ENCODE measurements at places on chromosomes 5 and 9.

GRCh38 chr9:135324329-135324728 is 155.3 kb upstream of the PPP1R26 start:
- no peak for DNase-seq

DNA sequence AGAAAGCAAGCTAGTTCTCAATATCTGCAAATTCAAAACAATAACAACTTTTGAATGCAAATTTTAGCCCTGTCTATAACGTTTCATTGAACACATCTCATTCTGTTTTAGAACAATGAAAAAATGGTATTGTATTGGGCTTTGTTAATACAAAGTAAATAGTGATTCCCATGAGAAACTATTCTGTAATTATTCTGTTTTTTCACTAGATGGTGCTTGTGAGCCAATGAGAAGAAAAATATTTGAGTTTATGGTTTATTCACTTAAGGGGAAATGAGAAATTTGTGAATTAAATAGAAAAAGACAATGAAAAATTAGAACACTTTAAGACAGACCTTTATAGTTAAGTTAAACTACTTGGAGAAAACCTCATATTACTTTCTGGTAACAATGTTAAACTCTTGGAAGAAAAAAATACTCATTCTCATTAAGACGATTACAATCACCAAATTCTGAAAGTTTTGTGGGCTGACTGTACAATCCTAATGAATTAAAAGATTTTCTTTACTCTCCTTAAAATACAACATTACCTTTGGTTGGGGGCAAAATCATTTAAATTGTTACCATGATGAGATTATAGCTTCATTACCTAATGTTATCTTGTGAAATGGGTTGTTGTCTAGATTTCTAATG is 127.0 kb downstream of the NNT start:
- DNase-seq: no peak

DNA sequence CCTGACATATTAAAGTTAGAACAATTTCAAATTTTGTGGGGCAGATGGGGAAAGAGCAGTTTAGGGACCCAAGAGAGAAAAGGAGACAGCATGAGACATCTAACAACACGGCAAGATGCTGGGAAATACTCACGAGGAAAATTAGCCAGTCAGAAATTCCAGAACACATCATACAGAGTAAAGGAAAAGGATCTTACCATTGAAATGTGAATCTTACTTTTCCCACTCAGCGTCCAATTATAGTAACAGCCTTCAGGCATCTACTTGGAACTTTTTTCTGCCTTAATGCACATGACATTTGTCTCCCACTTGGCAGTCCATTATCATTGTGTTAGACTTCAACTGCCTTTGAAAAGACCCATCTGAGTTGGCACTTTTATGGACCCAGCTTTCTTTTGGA is 189.7 kb upstream of the SLC27A6 start:
- DNase-seq: no peak

DNA sequence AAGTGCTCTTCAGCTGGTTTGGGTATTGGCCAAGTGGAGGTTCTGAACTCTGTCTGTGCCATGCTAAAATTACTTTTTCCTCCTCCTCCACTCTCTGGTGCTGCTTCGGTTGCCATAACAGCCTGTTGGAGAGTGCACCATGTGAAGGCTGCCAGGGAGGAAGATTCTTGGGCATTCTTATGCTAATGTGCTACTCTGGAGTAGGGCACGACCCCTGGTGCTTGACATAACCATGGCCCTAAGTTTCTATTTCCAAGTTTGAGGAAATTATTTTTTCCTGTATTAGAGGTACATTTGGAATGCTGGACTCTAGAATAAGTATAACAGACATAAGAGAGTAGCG is 111.6 kb downstream of the ARHGAP26 start:
- DNase-seq: no peak

GRCh38 chr5:11719888-11720481 is 184.3 kb downstream of the CTNND2 start:
- DNase-seq: no peak

DNA sequence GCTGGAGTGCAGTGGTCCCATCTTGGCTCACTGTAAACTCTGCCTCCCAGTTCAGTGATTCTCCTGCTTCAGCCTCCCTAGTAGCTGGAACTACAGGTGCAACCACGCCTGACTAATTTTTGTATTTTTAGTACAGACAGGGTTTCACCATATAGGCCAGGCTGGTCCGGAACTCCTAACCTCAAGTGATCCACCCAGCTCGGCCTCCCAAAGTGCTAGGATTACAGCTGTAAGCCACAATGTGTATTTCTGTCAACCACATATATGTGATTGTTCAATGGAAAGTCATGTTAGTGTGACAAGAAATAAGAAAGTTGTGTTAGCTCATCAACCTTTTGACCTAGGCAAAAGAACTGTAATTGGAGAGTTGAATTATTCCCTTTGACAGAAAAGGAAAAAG is 677.1 kb upstream of the CHD1 start:
- no peak for DNase-seq

GRCh38 chr9:89822996-89823395 is 218.2 kb downstream of the GADD45G start:
- no peak for DNase-seq

GRCh38 chr5:62317810-62318209 is 11.8 kb downstream of the KIF2A start:
- no peak for DNase-seq

DNA sequence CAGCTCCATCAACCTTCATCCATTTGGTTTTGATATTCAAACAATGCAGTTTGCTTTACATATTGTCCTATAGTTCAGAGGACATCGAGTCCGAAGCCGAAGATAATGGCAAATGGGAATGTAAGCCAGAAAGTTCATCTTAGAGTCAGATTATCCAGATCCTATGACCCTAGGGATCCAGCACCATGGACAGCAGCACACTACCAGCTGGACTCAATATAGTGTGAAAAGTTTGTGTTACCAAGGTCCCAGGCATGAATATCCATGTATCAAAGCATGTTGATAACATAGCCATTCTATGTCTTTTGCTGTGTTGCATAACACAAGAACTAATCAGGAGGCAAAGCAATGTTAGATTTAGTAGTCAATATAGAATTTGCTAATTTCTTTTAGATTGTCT is 46.3 kb downstream of the FSTL4 start:
- no peak for DNase-seq

- no peak for DNase-seq
These were observed 31.4 kb downstream of the SLC12A7 start for GRCh38 chr5:1080432-1080831.

- DNase-seq: no peak
These were observed 10.6 kb upstream of the DPYSL3 start for GRCh38 chr5:147520450-147520849.

GRCh38 chr5:135628771-135629563 is 50.2 kb upstream of the CXCL14 start:
- DNase-seq: no peak

- DNase-seq: no peak
These were observed 419.0 kb upstream of the DAB2 start for GRCh38 chr5:39843767-39844166.

- DNase-seq: no peak
These were observed 46.6 kb downstream of the EXD3 start for GRCh38 chr9:137376386-137376785.

DNA sequence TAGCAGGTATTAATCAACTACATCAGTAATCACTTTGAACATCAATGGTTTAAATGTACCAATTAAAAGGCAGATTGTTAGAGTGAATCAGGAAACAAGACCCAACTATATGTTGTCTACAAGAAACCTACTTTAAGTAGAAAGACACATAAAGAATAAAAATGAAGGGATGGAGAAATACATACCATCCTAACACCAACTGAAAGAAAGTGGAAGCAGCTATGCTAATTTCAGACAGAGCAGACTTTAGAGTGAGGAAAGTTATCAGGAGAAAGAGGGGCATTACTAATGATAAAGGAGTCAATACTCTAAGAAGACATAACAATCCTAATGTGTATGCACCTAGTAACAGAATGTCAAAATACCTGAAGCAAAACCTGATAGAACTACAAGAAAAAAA is 125.8 kb downstream of the NR6A1 start:
- DNase-seq: no peak

DNA sequence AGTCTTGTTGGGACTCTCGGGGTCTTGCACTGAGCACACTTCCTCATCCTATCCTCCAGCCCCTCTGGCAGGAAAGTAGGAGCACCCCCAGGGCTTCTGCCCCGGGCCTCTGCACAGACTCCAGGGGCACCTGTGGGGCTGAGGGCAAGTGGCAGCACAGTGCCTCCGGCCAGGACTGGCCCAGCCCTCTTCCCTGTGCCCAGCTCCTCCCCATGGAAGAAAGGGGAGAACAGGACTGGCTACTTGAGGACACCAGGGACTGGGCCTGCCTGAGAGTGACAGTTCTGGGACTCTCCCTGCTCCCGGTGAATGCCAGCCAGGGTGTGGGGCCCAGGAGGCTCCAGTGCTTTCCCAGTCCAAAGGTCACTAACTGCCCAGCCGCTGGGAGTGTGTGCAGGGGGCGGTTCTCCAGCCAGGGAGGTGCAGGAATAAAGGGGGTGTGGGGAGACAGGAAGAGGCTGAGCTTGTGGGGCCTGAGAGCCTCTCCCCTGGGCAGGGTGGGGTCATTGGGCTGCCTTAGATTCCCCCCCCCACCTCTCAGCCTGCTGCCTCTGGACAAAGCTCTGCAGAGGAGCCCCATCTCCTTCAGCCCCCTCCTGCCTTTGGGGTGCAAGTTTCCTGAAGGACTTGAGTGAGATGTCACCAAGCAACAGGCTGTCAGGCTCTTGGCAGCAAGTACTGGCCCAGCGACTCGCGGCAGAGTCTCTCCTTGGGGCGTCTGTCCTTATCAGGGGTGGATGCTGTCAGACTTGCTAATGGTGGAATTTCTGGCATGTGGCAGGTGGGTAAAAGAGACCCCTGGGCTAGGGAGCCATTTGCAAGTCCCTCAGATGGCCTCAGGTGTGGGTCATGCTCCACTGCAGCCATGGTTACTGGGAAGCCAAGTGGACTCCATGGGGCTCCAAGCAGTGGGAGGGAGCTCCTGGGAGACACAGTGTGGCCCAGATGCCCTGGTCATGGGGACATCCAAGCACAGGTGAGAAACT is 19.1 kb upstream of the JADE2 start:
- no peak for DNase-seq

GRCh38 chr5:132464156-132464939 is 26.2 kb downstream of the IRF1 start:
- DNase-seq: no peak

DNA sequence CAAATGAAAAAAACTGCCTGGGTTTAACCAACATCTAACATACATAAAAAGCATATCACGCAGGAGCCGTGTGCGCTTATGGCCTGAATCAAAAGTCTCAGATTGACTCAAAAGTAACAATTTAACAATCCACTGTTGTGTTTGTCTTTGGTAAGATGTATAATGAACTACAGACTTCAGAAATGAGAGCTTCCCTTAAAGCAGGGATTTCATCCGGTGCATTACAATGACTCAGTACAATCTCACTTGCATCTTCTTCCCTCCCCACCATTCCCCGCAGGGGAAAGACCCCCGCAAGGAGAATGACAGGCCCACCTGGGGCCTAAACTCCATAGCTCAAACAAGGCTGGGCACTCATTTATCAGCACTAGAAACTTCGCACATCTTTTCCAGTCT is 1.4 kb downstream of the ZFR start:
- DNase-seq: no peak

- no peak for DNase-seq
These were observed 35.5 kb upstream of the LRRTM2 start for GRCh38 chr5:138910546-138911185.

DNA sequence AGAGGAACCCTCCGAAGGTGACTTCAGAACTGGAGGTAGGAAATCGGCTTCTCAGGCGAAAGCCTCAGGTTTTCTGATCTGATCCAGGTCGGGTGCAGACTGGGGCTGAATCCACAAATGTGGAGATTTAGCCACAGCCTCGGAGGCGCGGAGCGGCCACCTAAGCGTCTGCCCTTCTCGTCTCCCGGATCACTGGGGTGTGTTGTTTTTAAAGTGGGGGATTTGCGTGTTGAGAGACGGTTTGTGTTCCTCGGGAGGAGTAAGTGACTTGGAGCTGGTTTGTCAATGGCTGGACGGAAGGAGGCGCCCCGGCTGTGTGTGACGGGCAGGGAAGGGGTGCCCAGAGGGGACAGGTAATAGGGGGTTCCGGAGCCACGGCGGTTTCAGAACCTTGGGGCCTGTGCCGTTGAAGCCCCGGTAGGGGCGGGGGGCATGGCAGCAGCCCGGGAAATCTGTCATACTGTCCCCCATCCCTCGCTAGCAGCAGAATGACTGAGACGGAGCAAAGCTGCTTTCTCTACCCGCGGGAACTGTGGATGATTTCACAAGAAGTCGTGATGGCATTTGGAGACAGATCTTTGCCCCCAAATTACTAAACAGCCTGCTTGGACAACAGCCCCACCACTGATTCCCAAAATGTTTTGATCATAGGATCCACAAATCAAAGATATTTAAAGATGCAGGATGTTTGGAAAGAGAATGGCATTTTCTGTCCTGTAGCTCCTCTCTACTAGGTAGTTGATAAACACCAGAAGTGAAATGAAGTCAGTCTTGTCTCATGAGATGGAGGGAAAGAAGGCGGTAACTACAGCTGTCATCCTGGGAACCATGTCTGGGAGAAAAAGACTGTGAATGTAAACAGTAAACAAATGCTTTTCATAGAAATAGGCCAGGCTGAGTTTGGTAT is 216.5 kb downstream of the PDZD2 start:
- no peak for DNase-seq

DNA sequence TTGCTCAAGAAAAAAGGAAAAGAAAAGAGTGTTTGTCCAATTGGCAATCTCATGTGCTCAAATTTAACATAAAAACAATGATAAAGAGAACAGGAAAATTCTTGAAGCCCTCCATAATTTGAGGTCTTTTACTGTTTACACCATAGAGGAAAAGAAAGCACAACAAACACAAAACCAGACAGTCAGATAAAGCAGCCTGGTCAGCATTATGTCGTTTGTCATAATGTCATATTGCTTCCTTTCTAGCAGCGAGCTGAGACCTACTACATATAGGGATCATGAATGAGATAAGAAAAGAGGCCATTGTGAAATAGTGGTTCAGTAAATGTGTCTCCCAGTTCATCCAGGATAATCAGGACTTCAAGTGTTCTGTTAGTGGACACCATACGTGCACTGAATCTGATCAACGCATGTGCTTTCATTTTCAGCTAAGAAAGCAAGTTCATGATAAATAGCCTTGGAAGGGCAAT is 64.7 kb upstream of the SELENOP start:
- no peak for DNase-seq

GRCh38 chr5:154642499-154643245 is 112.5 kb upstream of the LARP1 start:
- DNase-seq: no peak

- DNase-seq: no peak
These were observed 164.2 kb downstream of the MACROH2A1 start for GRCh38 chr5:135234666-135235401.

DNA sequence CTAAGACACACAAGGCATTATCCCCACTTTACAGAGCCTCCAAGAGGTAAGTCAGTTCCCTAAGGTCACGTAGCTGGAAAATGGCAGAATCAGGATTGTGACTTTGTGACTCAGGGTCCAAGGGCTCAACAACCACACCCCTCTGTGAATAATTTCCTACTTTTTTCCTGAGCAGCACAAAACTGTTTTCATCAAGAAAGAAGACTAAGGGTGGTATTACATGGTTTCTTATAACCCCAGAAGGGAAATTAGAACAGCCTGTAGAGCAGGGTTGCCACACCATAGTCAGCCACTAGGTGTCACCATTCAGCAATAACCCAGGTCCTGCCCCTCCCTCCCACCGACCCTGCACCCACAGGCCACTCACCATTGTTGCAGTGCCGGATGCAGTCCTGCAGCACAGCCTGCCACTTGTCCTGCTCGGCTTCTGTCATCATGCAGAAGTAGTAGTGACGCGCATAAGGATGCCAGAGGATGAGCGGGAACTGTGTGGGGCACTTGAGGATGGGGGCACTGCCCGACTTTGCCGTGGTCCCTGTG is 72.1 kb downstream of the LRSAM1 start:
- no peak for DNase-seq

Data from activated CD8-positive, alpha-beta memory T cell treated with anti-CD3 and anti-CD28 coated beads for 1 hour (primary cell).